ENCODE measurements at places on chromosomes 16 and 17.
A peak's percentile ranks its signal among the peaks of the same experiment; 100 is the strongest.

DNA sequence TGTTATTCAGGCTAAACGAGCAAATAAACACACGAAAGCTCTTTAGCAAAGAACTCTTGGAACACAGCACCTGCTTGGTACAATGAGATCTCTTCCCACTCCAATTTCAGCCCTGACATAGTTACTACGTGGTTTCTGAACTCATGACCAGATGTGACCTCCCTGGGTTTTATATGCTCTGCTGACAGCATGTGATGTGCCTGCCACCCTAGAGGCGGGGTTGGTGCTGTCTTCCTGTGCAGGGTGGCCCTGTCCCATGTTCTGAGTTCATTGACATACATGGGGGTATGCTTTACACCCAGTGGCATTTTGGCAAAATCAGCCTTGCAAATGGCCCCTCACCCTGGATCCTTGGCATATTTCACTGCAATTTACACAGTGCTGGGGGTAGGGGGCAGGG is 475.3 kb upstream of the ZFHX3 start:
- DNase-seq = no peak

DNA sequence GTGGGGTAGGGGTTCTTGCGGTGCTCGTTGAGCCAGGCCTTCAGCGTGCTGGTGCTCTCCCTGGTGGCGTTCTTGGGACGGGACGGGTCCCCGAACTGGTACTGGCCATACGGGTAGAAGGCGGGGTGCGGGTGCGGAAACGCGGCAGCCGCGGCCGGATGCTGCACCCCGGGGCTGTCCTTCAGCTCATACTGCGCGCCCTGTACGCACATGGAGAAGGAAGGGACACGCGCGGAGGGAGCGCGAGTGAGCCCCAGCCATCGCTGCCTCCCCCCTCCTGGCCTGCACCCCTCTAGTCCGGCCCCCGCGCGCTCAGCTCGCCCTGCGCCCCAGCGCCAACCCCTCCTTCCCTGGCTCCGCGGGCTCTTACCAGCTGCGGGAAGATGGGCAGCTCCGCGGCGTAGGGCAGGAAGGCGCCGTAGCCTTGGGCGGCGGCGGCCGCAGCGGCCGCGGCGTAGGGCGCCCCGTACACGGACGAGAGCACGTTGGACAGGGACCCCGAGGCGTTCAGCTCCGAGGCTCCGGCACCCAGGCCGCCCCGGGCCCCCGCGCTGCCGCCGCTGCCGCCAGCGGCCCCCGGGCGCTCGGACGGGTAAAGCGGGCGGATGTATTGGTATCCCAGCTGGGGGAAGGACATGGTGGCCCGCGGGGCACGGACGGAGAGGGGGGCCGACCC is 1.0 kb downstream of the IRX3 start:
- peak; percentile 31 for DNase-seq

- no peak for DNase-seq
Observed at GRCh38 chr16:17457513-17457912, 13.2 kb downstream of the XYLT1 start.

DNA sequence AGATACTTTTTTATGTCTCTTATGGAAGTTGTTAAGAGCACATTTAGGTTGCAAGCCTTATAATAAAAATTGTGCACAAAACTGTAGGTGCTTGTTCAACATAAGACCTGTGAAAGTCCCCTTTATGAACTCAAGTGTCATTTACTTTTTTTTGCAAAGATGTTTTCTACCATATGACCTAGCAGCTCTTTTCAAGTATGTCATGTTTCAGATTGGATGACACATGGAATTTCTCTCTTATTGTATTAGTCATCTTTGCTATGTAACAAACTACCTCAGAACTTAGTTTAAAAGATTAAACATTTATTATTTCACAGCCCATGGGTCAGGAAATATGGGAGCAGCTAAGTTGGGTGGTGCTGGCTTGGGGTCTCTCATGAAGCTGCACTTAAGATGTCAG is 57.9 kb downstream of the PHKB start:
- DNase-seq = no peak

- DNase-seq = no peak
Observed at GRCh38 chr17:75504347-75505151, 10.8 kb downstream of the CASKIN2 start.

DNA sequence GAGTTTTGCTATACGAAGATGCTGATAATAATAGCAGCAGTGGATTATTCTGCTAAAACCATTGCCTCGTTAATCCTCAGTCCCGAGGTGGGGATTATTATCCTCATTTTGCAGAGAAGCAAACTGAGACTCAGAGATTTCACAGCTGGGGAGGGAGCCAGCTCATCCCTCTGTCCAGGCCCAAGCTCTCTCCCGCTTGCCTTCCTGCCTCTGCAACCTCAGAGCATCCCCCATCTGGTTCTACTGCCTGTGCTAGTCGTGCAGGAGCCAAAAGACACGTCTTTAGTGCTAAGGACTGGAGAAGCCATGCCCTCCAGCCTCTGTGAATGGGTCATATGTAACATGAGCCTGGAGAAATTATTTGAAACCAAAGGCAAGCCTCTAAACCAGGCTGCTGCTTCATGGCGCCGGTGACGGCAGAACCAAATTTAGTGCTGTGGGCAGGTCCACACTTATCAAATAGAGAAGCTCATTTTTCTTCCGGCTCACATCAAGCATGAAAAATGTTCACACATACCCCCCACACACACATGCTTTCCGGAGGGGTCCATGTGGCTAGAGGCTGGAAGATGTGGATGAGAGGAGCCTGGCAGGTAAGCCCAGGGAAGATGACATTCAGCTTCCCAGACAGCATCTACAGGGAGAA is 13.5 kb downstream of the MAPT start:
- peak; percentile 39 for DNase-seq

DNA sequence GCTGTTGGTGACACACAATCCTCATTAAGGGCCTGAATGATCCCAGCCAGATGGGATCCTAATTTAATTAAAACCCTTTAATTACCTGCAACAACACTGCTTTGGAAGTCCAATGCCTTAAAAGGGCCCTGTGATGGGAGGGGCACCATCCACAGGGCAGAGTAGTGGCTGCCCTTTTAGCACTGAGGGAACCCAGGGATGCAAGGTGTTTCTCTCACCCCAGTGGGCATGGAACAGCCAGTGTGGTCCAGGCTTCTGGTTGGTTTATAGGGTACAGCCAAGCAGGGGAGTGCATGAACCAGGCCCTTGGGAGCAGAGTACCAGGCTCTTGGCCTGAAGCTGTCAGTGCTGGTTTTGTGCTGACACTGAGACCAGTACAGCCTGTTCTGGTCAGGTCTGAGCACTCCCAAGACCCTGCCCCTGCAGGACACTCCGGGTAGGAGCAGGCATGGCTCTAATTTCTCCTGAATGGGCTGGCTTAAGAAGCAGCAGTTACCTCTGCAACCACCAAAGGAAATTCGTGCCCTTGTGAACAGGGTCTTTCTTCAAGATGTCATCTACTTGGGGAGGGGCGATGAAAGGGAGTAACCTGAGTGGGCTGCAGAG is 9.9 kb downstream of the NXPH3 start:
- DNase-seq = no peak

DNA sequence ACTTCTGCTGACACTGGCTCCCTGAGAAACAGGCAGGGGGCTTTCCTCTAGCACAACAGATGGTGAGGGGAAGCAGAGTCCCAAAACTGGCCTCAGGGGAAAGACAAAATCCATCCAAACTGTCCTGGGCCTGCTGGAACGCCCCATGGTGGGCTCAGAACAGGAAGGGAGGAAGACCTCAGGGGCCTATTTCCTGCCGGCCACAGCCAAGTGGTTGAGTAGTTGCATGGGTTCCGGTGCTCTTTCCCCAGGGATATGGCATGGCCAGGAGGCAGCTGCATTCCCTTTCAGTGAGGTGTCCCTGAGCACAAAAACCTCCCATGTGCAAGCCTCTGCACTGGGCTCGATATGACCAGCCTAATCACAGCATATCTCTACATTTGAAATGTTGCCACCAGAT is 303.0 kb upstream of the IRX5 start:
- DNase-seq = no peak

GRCh38 chr17:17165666-17166308 is 40.3 kb downstream of the PLD6 start:
- no peak for DNase-seq

GRCh38 chr17:10121971-10122707 is 76.3 kb downstream of the GAS7 start:
- DNase-seq = no peak
